ENCODE measurements at places on chromosomes 4 and X.

DNA sequence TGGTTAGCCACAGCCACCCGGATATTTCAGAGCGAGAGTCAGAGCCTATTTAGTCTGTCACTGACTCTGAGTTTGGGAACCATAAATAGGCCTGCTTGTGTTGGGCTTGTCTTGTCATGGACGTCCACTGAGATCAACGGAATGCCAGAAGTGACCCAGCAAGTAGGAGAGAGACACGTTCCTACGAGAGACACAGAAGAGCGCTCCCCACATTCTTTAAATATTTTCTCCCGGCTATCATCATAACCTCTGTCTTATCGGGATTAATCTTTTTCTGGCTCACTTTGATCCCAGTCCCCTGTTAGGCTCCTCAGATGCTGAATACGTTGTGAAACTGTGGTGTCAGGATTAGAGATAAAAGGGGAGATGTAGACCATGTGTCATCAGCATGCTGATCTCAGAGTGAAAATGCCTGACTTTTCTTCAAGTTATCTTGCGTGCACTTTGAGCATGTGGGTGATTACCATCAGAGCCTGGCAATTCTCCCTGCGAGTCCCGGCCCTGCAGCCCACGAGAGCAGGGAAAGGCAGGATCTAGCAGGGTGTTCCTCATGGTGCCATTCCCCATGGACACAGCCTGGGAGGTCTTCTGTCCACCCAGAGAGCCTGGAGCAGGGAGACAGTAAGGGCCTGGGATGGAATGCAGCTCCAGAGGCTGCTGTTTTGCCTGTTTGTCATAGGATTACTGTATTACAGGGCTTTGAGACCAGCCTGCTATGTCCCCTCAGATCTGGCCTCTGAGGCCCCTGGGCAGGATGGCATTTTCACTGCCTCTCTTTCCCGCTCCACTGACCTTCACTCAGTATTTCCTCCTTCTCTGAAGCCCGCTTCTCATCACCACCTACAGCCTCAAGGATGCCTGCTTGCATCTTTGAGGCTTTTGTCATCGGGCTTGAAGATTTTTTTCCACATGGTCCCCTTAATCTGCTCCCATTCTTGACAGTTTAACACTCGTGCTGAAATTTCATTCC, 2.8 kb upstream of the TENM3 start:
- peak; percentile 52 for DNase-seq

- DNase-seq = no peak
Observed at GRCh38 chrX:150767475-150768131, 74.4 kb downstream of the MTMR1 start.

GRCh38 chrX:2188330-2188792, 312.4 kb downstream of the DHRSX start:
- no peak for DNase-seq

DNA sequence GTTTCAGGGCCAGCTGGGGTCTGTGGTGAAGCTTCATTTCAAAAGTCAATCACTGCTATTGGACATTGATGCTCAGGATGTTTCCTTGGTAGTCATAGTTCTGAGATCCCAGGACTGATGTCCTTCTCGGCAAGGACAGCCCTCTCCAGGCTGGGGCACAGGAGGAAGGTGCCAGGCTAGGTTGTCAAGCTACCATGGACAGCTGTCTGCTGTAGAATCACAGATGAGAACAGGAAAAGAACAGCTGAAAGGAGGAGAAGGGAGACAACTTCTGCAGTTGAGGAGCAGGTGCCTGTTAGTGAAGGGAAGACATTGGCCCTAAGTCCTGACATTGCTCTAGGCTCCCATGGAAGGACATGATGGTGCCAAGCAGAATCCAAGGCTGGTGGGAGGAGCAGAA, 58.0 kb downstream of the XAGE2 start:
- DNase-seq = no peak

DNA sequence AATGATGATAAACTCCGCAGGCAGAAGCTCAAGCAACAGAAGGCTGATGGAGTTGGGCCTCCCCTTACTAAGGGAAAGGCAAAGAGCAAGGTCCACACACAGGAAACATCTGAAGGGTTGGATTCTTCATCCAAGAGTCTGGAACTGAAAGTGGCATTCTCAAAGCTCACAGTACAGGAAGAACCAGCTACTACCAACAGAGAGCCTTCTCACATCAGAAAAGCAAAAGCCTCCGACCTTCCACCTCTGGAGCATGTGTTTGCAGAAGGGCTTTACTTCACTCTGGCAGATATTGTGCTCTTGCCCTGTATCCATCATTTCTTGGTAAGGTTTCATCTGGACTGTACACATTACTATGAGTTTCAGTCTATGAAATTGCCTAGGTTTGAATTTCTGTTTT, 10.6 kb downstream of the GSTCD start:
- DNase-seq = peak; percentile 61

All from large intestine (tissue), 12 donors.